ENCODE measurements at places on chromosomes 12 and 14.

GRCh38 chr12:93360688-93361087 is 17.0 kb upstream of the NUDT4 start:
- no peak for DNase-seq

- no peak for DNase-seq
Measured at GRCh38 chr14:41916313-41916712, 309.6 kb downstream of the LRFN5 start.

GRCh38 chr14:47658041-47658440 is 17.4 kb downstream of the MDGA2 start:
- DNase-seq: no peak

- no peak for DNase-seq
Measured at GRCh38 chr12:1054117-1054870, 63.3 kb downstream of the ERC1 start.

DNA sequence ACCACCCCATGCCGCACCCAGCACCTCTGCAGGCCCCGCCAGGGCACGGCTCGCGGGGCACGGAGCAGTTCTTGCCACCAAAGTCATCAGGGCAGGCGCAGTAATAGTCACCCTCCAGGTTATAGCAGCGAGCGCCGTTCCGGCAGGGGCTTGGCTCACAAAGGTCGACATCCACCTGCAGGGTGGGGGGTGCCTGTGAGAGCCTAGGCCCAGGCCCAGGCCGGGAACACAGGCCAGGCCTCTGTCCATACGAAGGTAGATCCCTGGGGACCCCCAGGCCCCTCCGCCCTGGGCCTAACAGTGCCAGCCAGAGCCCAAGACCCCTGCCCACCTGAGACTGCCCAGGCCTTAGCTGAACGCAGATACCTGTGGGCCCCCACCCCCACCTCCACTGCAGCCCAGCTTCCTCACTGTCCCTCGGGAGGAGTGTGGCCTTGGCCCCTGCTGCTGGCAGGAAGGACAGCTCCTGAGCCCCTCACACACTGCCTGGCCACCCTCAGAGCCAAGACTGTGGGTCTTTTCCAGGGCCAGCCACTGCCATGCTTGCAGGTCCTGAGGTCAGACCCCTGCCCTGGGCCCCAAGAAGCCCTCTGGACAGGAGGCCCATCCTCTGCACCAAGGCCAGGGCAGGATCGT is 19.3 kb downstream of the JAG2 start:
- no peak for DNase-seq

DNA sequence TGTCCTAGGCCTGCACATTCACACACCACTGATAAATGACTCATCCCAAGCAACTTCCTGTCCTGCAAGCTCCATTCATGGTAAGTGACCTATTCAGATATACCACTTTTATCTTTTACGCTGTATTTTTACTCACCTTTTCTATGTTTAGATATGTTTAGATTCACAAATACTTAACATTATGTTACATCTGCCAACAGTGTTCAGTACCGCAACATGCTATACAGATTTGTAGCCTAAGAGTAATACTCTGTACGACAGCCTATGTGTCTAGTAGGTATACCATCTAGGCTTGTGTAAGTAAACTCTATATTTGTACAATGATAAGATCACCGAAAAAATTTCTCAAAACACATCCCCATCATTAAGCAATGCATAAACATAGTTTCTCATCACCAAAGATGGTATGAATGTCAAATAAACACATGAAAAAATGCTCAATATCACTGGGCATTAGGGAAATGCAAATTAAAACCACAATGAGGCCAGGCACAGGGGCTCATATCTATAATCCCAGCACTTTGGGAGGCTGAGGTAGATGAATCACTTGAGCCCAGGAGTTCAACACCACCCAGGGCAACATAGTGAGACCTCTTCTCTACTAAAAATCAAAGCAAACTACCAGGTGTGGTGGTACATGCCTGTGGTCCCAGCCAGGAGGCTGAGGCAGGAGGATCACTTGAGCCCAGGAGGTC is 20.7 kb downstream of the ATXN2 start:
- DNase-seq: no peak

- DNase-seq: no peak
Measured at GRCh38 chr12:19783547-19784444, 344.5 kb downstream of the AEBP2 start.

DNA sequence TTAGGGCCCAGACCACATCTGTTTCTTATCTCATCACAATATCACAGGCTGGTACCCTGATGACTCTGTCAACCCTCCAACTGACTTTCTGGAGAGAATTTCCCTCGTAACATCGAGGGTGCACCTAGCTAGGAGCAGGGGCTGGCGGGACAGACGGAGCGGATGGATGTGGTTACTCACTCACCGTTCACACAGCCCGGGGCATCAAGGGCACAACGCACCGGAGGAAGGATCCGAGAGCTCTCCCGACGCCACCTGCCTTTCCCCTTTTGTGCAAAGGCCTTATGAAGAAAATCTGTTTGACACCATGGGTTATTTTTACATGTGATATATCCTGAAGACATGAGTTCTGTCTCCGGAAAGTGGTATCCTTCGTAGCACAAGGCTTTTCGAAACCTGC is 31.4 kb downstream of the SLC15A4 start:
- no peak for DNase-seq

GRCh38 chr12:96193725-96194575 is at the start of gene ELK3:
ELK3 (plus strand) TSS chr12:96194375.
- no peak for DNase-seq

DNA sequence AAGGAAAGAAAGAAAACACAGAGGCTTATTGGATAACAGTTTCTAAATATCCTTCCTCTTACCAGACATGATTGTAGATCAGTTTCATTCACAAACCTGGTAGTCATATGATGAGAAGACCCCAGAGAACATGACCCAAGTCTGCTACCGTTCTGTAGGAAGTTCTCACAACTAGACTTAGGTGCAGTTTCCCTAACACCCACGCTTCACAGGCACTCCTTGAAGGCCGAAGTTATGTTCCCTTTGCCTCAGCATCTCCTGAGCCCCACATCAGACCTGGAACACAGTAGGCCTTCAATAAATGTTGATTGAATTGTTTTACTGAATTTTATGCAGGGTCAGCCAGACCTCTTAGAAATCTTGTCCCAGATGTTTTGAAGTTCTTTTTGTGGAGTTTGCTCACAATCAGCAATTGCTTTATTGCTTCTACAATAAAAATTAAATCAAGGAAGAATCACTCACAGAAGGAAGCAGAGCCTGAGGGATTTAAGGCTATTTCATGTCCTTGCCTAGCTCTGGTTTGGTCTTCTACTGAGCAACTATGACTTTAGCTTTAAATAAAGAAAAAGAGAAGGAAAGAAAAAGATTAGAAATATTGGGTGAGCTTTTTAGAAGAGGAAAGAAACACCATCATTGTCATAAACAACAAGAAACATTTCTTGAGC is 138.6 kb upstream of the MDM1 start:
- no peak for DNase-seq

DNA sequence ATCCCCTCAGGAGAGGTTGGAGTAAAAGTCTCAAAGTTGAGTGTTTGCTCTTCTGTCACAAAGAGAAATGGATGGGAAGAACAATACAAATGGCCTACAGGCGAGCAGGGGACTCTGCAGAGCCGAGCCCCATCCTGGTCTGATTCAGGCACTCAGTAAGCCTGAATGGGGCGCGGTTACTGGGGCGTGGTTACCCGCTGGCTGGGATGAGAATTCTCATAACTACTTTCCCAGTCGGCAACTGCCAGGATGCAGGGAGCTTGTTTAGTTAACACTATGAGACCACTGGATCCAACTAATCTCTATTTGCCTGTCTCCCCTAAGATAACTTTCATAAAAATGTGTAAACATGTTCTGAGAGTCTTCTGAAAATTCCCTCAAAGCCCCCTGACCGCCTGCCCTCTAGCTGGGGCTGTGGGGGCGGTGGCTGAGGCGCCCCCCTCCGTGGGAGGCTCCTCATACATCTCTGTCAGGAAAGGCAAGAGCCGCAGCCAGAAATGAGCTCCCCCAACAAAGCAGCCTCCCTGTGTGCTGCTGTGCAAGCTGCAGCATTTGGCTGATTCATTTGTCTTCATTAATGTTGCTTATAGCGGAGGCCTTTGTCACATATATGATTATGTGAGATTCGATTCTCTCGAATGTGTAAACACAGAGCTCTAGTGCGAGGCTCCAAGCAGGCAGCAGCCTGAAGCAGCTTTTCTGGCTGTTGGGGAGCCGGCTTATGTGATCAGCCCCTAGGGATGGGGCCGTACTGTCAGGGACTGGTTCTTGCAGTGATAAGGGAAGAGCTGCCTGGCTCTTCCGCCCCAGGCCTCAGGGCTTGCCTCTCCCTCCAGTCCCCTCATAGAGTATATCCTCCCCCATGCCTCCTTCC is 126.1 kb upstream of the ARHGAP5 start:
- DNase-seq: no peak

GRCh38 chr12:48442179-48442847 is 30.0 kb upstream of the ANP32D start:
- DNase-seq: no peak

DNA sequence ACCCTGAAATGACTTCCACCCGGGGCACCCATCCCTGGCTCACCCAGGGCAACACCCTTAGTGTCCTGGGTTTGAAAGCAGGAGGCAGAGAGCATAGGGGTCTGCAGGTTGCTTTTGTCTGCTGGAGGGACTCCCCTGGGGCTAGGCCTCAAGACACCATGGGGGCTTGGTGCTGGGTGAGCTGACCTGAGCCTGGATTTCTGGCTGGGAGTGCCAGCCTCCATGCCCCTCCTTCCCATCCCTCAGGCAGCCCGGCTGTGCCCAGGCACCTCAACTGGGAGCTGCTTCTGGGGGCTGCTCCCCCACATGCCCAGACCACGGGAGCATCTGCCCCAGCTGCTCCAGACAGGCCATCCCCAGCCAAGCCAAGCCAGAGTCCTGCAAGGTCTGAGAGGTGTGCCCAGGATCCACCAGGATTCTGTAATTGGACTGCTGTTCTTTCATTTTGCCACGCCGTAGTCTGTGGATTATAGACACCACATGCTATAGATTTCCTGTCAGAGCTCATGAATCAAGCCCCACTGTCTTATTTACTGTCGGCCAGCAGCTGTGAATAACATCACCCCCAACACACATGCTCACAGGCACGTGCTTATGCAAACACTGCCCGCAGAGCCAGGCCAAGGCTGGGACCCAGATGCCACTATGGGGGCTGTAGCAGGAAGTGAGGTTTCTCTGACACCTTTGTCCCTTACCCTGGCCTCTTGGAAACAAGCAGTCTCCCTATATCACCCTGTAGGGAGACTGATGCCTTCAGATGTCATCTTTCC is 29.4 kb upstream of the ESRRB start:
- no peak for DNase-seq

DNA sequence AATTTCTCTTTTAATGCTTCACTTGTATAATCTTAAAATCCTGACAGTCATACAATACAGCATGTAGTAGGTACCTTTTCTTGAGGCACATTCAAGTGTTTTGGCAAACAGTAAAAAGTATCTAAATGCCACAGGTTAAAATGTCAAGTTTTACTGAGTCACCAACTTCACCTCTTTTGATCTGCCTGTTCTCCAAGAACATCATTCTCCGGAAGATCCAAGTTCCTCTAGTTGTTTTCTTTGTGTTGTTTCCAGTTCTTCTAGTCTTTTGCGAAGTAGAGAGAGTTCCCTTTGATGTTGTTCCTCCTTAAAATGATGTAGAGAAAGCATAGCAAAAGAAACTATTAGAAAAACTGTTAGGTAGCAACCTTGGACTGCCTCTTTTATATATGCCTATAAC is 151.1 kb downstream of the CEP83 start:
- no peak for DNase-seq

GRCh38 chr12:93466625-93467350 is 526 bp upstream of the MRPL42 start:
- DNase-seq: no peak

DNA sequence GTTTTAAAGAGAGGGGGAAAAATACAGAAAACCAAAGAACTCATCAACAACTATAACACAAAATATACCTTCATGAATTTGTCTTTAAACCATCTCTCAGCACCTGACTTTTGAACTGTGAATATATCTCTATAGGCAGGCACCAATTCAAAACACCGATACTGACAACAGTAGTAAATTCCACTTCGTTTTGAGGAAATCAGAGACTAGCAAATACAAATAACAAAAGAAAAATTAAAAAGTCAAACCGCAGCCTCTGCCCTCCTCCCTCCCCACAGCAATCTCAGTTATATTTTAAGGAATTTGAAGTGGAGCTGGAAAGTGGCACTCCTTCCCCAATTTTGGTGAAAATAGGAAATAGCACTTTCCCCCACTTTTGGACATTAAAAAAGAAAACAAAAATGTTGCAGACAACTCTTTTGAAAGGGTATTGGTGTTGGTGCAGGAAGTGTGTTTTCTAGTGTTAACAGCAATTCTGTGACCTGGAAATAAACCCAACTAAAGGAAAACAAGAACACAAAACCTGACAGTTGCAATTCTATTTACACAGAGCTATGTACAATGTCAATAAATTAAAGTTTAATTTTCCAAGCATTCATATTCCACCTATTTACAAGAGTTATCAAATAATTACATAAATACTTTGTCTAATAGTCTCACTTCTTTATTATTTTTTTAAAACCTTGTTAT is 13.5 kb downstream of the TBX3 start:
- DNase-seq: no peak

DNA sequence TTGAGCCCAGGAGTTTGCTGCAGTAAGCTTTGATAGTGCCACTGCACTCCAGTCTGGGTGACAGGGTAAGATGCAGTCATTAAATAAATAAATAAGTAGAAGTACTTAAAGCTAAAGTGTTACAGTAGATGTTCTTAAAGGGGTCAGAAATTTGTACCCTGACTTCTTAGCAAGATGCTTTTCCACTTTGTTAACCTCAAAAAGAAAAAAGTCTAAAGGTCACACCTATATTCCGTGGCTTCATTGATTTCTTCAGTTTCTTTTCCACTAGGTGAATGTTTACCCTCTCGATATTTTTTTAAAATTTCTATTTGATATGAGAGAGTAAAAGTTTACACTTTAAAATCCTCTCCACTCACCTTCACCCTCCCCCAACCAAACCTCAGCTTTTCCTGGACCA is 64.3 kb upstream of the PLEKHA5 start:
- no peak for DNase-seq
